Effector memory CD8-positive, alpha-beta T cell (primary cell): ENCODE measurements at places on chromosomes 11 and 22.
A peak's percentile ranks its signal among the peaks of the same experiment; 100 is the strongest.

DNA sequence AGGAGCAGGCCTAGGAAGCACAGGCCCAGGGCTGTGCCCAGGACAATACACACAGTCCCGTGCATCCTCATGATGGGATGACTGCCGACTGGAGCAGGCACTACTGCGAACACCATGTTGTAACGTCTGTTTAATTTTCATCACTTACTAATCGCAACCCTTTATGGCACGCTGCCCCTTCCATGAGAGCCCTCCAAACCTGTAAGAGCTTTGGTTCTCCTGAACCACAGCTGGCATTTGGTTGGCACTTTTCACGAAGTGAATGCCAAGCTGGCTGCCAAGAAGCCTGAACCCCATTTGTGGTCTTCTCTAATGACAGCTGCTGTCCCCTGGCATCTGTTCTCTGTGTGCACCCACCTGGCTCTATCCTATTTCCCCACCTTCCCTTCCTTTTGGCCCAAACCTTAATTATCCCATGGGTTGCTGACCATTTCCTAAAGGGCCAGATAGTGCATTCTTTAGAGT, 36.5 kb downstream of the APOL1 start:
- DNase-seq = no peak

- no peak for DNase-seq
These were observed 49.2 kb downstream of the CNTN5 start for GRCh38 chr11:99069856-99070444.

GRCh38 chr11:19648321-19648720, 64.3 kb upstream of the NAV2 start:
- no peak for DNase-seq

DNA sequence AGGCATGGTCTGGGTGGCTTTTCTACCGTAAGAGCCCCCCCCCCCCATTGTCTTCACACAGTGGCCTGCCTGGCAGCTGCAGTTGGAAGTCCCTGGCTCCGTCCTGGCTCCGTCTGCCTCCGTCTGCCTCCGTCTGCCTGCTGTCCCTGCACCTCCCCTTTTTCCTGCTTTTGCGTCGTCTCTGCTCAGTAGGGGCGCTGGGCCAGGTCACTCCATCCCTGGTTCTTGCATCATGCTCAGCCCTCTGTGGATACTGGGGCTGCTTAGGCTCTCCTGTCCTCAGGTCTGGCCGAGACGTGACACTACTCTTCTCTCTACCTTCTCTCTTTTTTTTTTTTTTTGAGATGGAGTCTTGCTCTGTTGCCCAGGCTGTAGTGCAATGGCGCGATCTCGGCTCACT, 27.8 kb downstream of the AP2A2 start:
- no peak for DNase-seq

- no peak for DNase-seq
These were observed 153.4 kb downstream of the CACNA1I start for GRCh38 chr22:39723899-39724351.

DNA sequence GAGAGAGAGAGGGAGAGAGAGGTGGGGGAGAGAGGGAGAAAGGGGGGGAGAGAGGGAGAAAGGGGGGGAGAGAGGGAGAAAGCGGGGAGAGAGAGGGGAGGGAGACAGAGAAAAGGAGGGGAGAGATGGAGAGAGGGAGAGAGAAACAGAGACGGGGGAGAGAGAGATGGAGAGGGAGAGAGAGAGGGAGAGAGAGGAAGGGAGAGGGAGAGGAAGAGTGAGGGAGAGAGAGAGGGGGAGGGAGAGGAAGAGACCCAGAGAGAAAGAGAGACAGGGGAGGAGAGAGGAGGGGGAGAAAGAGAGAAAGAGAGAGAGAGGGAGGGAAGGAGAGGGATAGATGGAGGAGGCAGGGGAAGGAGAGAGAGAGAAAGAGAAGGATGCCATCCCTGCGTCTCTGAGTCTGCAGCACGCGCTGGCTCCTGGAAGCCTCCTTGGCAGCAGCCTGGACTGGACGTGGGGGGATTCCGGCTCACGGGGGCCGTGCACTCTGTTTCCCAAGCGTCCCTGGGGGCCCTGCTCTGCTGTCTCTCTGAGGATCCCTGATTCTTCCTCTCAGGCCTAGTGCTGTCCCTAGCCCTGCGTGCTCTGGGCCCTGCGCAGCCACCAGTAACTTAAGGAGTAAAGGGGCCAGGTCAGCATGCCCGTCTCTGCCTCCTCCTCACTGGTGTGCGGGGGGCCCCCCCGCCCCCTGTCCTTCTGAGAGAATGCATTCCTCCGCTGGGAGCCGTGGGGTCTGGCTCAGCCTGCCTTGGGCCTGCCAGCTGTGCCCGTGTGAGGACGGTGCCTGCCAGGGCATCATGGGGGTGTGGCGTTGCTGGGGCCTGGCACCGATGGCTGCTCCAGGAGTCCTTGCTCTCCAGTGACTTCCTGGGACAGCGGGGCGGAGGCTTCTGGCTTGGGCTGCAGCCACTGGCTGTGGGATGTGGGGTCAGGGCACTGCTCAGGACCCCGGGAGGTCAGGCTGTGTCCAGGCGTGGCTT, 429.5 kb downstream of the TBC1D22A start:
- DNase-seq = no peak

- no peak for DNase-seq
These were observed 936.5 kb downstream of the TBC1D22A start for GRCh38 chr22:47698906-47699305.

DNA sequence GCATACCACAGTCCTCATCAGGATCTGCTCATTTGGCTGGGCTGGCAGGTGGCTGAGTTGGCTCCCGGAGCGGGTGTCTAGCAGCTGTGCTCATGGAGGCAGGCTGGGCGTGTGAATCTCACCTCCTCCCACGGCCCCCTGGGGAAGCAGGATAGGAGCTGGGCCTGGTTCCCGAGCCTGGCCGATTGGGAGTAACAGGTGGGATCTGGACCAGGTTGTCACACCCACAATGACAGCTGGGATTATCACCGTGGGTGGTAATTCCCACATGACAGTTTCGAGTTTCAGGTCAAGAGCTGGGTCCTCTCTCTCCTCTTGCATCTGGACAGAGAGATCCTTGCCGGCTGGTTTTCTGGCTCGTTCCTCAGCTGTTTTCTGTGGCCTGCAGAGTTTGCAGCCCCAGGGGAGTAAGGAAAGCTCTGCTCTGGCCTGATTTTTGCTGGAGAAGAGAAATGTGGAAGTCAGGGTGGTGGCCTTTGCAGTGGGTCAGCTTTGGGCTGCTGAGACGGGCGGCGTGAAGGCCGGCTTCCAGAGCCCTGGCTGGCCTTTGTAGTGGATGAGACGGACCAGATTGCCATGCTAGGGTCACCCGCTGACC, 57.0 kb downstream of the BCR start:
- no peak for DNase-seq

DNA sequence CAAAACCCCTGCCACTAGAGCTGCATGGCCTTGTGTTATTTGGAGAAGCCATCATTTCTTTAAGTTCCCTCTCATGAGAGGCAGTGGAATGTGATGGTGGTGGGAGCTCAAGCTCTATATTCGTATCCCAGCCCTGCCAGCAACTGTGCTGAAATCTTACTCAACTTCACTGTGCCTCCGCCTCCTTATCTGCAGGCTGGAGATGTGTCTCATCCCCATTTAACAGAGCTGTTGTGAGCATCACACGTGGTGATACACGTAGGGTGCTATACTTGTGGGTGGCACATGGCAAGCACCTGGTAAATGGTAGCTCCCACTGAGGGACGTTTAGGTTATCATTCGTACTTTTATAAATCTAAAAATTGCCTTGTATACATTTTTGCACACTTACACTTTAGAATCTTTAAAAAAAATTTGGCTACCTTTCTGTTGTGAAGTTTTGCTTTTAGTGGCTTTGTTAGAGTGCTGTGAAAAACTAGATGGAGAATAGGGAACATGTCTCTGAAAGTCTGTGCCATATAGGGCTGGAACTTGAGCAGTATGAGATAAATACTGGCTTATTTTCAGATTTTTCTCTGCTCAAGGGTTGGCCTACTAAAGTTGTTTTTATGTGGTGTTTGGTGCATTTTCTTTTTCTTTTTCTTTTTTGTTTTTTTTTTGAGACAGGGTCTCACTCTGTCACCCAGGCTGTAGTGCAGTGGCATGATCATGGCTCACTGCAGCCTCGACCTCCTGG, 23.2 kb downstream of the TNRC6B start:
- DNase-seq = peak; percentile 17

GRCh38 chr11:69797156-69797555, 22.0 kb upstream of the FGF4 start:
- no peak for DNase-seq

DNA sequence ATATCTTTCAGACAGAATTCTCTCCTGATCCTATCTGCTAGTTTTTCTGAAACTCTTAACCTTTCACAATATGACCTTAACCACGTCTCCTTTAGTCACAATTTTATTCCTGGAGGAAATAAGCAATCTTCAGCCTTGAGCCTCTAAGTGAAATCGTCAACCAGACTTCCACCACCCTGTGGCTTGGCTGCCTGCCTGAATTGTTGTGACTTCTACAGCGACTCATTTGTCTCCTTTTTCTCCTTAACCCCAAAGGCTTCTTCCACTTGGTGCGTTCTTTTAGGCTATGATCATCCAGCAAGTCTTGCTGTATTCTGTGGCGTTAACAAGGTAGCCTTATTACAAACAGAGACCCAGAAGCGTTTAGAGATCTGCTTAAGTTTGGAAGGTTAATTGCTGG, 535.1 kb upstream of the ARHGAP42 start:
- no peak for DNase-seq

GRCh38 chr22:32378707-32379272, 21.1 kb downstream of the RFPL3 start:
- no peak for DNase-seq

- no peak for DNase-seq
These were observed 13.5 kb downstream of the KIAA1671 start for GRCh38 chr22:24965822-24966626.

- DNase-seq = no peak
These were observed 92.3 kb upstream of the PARVA start for GRCh38 chr11:12285106-12285505.

DNA sequence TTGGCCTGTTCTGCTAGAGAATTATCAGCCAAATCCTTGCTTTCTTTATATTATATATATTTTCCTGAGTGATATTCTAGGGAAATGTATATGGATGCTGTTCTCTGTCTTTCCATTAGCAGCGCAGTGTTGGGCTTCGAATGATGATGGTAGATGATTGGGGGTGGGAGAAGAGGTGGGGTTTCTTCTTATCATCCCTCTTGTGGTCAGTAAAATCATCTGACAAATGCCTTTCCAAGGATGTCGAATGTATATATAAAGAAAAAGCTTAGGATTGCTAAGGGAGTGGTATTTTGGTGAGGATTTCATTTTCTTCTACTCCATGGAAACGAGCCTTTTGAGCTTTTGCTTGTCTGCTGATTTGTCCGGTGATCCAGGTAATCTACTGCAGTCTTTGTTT, 48.9 kb downstream of the ARHGEF12 start:
- no peak for DNase-seq

DNA sequence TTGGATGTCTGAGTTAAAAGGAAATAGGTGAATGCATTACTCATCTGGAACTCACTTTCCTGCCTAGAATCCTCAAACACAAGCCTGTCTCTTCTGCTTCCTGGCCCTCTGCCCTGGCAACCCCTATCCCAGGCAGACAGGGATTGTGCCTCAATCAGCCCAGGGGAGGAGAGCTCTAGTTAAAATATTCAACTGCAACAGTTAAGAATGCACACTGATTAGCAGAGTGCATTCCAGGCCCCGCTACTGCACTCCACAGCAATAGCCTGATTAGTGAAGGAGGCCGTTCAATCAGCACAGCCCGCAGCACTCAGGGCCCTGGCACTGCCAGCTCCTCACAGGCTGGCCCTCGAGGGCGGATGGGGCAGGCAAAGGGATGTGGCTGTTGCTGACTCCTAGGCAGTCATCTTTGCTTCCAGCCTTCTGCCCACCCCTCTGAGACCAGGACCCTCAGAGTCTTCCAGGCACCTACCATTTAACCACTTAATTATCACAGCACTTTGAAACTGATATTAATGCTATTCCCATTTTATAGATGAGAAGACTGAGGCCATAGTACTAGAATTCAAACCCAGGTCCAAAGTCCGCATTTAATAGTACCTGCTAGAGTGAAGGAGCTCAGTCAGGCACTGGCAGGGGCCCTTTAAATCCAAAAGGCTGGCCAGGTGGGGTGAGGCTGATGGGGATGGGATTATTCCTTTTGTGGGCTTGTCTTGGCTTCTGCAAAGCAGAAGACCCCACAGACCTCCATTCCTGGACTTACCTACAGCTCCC, 435.3 kb downstream of the SOX6 start:
- DNase-seq = no peak

DNA sequence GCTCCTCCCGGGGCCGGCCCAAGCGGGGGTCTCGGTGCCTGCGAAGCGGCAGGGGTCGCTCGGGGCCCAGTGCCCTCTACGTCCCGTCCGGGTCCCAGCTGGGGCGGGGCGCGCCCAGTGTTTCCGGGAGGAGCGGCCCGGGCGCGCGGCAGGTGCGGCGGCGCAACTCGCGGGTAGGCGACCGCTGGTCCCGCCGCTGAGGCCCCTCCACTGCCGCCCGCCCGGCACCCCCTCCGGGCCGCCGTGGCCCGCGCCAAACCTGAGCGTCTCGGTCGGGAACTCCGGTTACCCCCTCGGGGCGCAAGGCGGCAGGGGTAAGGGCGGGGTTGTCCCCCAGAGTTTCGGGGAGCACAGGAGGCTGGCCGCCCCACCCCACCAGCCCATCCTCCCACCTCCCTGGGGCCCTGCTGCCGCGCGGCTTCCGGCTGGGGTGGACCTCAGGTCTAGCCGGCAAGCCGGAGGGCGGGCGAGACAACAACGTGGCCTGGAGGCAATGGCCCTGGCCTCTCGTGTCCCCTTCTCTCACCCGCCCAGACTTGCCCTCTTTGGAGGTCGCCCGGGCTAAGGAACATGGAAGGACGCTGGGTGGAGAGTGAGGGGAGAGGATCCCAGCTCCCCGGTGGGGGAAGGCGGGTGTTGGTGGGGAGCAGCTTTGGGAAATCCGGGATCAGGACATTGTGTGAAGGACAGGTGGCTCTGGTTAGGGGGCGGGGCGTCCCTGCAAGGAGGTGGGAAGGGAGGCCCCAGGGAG, 398 bp upstream of the CRACR2B start:
- DNase-seq = no peak

DNA sequence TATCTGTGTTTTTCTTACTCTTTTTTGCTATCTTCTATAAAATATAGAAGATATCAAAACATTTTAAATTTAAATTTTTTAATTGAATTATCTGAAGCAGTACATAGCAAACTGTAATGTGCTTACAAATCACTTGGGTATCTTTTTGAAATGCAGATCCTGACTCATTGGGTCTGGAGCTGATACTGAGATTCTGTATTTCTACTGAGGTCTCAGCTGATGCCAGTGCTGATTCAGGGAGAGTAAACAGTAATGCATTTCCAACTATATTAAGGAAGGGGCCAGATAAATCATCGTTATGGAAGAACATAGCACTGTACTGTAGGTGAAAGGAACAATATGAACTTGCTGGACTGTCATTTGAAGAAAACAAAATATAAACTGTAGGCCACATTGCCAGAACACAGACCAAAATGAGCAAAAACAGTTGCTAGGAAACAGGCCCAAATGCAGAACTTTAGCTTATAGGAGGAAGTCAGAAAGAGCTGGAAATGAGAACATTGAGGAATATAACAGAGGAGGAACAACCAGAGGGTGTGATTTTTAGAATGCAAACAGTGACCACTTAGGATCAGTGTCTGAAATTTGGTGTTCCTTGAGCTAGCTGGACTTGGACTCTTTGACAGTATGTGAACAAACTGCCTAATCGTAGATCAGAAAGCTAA, 3.3 kb downstream of the ARL14EP start:
- no peak for DNase-seq
